ENCODE measurements at places on chromosomes 2 and 18. TPM values are rescaled to one million over a fixed set of nuclear protein-coding genes. Genes with fewer than 3 reads are reported as not detected.

ZNF385B gene
- total RNA-seq: not detected

DNA sequence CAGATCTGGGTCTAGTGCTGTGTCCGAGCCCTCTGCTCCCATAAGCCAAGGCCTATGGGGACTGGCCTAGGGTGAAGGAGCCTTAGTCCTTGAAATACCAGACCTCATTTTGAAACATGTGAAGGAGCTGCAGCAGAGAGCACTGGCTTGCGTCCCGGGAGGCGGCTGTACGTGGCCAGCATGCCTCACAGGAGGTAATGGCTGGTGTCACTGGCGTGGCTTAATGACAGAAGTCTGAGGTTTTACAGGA, 72.7 kb upstream of the OTOS start:
- DNase-seq: no peak

DNA sequence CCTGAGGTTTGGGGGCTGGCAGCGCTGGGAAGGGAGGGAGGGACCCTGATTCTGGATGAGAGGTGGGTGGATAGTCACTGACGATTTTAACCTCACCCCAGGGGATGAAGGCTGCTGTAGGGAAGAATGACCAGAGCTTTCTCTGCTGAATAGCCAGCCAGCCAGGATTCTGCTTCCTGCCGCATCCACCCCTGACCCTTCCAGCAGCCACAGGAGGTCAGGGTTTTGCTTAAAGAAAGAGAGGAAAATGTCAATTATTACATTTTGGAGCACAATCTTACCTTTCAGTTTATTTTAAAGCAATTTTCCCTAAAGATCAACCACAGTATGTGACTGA, 217.7 kb downstream of the GBX2 start:
- no peak for DNase-seq

- DNase-seq: no peak
These were observed 28.4 kb upstream of the SUCLG1 start for GRCh38 chr2:84487298-84487996.

DNA sequence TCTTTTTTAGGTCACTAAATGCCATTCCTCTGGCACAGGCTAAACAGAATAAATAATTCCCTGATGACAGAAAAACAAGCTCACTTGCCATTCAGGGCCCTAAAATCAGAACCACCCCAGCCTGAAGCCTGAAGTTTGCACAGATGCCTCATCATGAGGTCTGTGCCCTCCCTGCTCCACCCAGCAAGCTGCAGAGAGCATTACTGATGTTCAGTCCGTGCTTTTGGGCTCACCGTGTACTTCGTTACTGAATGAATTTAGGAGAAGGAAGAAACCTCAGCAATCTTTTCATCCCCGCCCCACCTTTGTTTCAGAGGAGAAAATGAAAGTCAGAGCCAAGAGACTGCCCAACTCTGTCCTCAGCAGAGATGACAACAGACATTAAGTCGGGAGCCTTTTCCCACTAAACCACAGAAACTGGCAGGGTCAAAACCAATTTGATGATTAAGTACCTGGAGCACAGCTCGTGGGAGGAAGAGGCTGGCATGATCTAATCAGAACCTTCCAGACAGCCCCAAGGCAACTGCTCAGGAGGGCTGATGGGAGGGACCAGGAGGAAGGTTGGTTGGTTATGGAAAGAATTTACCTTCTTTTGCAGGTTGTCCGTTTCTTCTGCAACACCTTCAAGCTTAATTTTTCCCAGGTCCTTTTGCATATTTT, 122.7 kb downstream of the LAMA1 start:
- no peak for DNase-seq

- no peak for DNase-seq
These were observed 505.9 kb downstream of the ERBB4 start for GRCh38 chr2:212032536-212033219.

- no peak for DNase-seq
These were observed 405.8 kb upstream of the SLC39A10 start for GRCh38 chr2:195251214-195251613.

- DNase-seq: no peak
These were observed 32.9 kb downstream of the KCNE4 start for GRCh38 chr2:223084873-223085272.

DNA sequence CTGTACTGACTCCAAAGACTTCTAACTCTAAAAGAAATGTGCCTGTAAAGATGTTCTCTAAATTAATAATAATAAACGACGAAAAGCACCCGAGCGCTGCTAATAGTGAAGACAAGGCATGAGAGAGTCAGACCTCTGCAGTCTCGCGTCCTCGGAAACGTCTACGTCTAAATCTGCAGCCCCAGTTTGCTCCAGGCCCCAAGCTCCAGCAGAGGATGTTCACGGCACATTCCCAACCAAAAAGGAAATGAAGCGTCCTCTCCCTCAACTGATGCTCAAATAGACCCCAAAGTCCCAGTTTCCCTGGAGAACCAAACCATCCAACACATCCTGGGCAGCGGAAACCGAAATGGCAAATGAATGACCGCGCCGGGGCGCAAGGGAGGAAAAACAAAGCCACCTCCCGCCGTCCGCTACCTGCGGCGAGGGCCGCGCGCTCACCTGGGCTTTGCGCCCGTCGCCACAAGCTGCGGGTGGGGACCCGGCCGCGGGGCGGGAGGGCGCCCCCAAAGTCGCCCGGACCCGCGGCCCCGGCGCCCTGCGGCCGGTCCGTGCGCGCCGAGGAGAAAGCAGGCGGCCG, 47.1 kb upstream of the CCDC150 start:
- DNase-seq: no peak

GRCh38 chr2:122514451-122514996, 759.1 kb downstream of the TSN start:
- no peak for DNase-seq

MAB21L4 gene
- total RNA-seq: not detected

- DNase-seq: no peak
These were observed 174.0 kb downstream of the MREG start for GRCh38 chr2:215839309-215839708.

NAT8 gene
- not detected for total RNA-seq

- DNase-seq: no peak
These were observed 97.2 kb upstream of the GPR45 start for GRCh38 chr2:105144152-105144940.

FEV gene
- total RNA-seq: not detected

REG3A gene
- total RNA-seq: not detected

COL4A3 gene
- total RNA-seq: 0.37 TPM

ECEL1 gene
- not detected for total RNA-seq

GRCh38 chr2:215371915-215372897, 60.3 kb downstream of the ATIC start:
- DNase-seq: no peak

DNA sequence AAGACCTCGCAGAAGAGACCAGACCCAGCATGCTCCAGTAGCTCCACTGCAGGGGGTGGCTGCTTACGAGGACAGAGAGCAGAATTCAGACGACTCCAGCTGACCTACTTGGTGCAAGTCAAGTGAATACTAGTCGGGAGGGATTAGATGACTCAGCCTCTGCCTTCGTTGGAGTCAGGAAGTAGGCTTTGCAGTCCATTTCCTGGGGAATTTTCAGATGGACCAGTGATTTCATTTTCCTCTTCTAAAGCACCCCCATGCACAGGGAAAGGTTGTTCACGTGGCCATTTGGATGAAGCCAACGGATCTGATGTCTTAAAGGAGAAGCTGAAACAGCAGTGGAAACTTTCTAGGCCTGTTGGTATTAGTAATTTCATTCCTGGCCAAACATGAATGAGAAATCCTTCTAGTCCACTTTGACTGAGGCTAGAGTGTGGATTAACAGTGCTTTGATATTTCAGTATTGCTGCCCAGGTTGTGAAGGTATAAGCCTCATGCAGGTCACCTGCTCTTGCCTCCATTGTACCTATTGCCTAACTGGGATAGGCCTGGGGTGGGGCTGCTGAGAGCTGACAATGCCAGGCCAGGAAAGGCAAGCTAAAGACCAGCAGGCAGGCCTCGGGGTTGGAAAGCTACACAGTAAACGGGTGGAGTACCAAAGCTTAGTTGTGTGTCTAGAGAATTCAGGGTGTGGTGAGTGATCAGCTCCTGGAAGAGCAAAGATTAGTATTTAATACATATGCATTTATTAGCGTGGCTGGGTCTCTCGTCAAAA, 117.6 kb upstream of the FOSL2 start:
- DNase-seq: no peak

CREG2 gene
- total RNA-seq: 0.09 TPM

DNA sequence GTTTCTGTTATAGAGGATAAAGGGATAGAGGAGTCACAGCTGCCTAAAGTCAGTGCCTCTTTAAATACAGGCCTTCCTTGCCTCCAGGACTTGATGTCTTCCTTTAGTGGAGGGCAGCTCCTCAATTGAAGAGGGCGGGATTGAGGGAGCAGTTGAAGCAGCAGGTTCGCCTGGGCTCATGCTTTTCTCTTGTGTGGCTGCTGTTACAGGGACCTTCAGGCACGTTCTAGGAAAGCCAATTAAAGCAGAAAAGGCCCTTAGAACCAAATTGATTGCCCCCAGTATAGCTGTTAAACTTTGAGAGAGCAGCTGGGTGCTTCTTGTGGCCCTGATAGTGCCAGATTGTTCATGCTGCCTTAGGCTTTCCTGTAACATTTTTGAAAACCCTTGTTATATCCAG, 42.0 kb upstream of the LTBP1 start:
- DNase-seq: no peak

- no peak for DNase-seq
These were observed 479.7 kb upstream of the ID2 start for GRCh38 chr2:8202132-8202531.
